GM04503 (cell line): ENCODE measurements at places on chromosomes 16 and 17.

DNA sequence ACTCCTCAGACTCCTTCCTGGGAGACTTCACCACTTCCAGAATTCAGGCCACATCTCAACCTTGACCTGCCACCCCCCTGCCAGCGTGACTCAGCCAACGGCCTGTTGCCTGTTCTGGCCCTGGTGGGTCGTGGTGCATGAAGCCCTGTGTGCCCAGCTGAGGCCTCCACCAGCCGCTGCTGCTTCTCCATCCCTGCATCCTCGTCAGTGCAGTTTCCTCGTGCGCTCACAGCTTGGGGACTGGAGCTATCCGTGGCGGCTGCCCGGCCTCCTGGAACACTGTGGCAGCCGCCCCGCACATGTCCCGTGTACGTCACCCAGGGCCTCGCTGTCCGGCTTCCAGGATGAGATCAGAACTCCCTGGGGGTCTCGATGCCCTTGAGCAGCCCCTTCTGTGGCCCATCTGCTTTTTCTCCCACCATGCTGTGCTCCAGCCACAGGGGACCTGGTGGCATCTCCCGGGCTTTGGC, 8.0 kb upstream of the TEDC2 start:
- DNase-seq: no peak

- DNase-seq: no peak
Measured at GRCh38 chr17:43330876-43331639, 67.7 kb upstream of the ARL4D start.

DNA sequence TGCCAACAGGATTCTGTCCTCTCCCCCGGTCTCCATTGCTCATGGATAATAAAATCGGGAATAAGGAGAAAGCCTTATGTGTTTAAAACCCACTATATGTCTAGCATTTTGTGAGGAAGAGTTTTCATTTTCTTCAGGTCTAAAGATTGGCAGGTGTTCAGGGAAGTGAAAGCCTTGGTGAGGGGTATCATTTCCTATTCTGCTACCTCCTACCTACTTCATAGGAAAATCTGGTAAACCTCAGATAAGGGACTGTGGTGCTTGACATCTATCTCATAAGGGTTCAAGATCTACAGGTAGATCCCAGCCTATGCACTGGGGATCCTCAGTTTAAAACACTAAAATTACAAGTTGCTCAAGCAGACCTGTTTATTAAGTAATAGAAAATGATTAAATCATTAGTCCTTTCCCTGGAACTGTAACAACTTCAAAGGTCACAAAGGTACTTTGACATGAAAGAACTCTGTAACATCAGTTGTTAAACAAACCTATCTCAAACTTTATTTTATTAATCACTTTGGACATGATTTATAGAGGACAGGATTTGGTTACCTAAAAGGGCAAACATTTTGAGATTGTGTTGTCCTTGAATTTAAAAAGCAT, 6.5 kb downstream of the MOSMO start:
- no peak for DNase-seq

DNA sequence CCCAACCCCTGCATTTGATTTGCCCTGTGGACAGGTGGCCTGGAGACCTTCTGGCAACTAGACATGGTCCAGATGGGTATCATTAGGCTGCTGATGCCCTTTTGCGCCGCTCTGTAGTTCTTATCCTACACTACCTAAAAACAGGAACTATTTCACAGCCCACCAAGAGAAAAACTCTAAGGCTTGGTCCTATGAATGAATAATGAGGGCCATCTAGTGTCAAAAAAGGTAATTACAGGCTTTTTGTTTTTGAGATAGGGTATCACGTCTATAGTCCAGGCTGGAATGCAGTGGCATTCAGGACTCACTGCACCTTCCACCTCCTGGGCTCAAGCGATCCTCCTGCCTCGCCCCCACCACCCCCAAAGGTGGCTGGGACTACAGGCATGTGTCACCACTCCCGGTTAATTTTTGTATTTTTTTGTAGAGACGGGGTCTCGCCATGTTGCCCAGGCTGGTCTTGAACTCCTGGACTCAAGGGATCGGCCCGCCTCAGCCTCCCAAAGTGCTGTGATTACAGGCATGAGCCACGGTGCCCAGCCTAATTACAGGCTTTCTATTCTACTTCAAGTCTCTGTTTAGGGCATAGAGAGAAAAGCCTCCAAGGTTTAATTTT, 20.9 kb downstream of the COIL start:
- no peak for DNase-seq

GRCh38 chr16:72300892-72301291, 128.9 kb upstream of the PMFBP1 start:
- no peak for DNase-seq

GRCh38 chr16:22677024-22677830, 136.7 kb upstream of the HS3ST2 start:
- no peak for DNase-seq

GRCh38 chr17:13827118-13827517, 225.4 kb upstream of the HS3ST3A1 start:
- DNase-seq: no peak

GRCh38 chr16:2716948-2717347, 3.1 kb downstream of the PRSS27 start:
- DNase-seq: no peak

- no peak for DNase-seq
Measured at GRCh38 chr16:71645450-71645849, 19.5 kb downstream of the MARVELD3 start.

- DNase-seq: no peak
Measured at GRCh38 chr16:23914946-23915530, 79.3 kb downstream of the PRKCB start.

- no peak for DNase-seq
Measured at GRCh38 chr17:17666111-17666714, 15.0 kb upstream of the RAI1 start.

DNA sequence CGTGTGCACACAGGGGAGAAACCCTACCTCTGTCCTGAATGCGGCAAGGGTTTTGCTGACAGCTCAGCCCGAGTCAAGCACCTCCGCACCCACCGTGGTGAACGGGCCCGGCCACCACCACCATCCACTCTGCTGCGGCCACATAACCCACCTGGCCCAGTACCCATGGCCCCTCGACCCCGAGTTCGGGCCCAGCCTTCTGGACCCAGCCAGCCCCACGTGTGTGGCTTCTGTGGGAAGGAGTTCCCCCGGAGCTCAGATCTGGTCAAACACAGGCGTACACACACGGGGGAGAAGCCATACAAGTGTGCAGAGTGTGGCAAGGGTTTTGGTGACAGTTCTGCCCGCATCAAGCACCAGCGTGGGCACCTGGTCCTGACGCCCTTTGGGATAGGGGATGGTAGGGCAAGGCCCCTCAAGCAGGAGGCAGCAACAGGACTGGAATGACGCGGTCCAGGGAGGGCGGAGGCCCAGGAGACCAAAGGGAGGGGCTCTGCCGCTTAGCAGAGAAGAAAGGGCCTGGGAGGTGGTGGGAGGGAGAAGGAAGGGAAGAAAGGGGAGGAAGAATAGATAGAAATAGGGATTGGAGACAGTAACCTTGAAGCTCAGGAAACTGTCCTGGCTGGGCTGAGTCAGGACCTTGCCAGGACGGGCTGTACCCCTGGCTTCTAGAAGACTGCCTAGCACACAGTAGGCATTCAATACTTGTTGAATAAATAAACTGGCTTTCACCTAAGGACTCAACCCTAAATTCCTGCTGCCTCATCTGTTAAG, 3.6 kb downstream of the ZNF48 start:
- DNase-seq: no peak

DNA sequence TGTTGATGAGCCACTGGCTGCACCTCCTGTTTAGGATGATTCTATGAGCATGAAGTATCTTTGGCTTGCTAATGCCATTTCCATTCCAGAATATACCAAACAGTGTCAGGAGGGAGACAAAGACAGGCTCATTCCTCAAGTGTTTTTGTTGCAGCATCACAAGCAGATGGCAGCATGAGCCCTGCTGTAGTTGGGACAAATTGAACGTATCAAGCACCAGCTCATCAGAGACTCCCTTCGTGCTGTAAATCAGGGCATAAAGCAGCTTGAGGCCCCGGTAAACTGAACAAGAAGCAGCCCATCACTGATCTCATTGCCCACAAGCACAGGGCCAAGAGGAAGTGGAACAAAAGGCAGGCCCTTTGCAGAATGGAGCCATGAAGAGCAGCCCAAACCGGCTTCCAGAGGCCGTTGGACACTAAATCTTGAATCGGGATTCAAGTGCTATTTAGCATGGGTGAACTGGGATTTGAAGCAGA, 45.9 kb upstream of the HS3ST3A1 start:
- DNase-seq: peak; percentile 45

GRCh38 chr16:2004795-2005517, 4.7 kb downstream of the ZNF598 start:
- no peak for DNase-seq

DNA sequence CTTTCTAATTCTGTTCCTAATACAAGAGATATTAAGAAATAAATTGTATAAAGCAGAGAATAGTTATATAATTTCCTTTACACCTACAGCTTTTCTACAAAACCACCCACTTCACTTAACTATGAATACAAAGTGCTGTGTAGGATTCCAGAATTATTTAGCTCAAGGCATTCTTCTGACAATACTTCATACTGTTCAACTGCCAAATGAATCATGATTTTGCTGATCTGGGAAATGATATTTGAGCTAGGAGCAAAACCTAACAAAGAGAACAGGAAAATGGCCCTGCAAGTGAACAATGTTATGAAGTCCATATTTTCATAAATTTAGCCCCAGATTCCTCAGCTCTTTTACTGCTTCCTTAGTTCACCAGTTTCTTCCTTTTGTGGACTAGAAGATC, 12.9 kb downstream of the BBS2 start:
- no peak for DNase-seq

- no peak for DNase-seq
Measured at GRCh38 chr17:38324141-38324697, 19.5 kb downstream of the GPR179 start.

DNA sequence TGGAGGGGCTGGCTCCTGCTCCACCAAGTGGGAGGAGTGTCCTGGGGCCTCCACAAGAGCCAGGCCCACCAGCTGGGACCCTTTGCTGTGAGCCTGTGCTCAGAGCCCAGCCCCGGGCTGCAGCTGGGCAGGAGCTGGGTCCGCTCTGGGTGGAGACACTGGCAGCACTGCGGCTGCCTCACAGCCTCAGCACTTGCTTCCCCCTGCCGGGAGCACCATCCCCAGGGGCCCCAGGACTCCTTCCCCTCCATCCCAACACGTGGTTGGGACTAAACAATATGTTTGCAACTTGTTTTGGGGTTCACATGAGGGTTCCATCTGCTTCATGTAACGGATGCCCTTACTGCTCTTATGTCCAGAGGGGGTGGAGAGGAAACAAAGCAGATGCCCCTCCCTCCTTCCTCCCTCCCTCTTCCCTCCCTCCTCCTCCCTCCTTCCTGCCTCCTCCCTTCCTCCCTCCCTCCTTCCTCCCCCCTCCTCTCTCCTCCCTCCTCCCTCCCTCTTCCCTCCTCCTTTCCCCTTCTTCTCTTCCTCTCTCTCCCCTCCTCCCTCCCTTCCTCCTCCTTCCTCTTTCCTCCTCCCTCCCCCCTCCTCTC, 16.3 kb upstream of the CBFA2T3 start:
- DNase-seq: no peak

GRCh38 chr17:31469959-31470358, 78.5 kb downstream of the RAB11FIP4 start:
- DNase-seq: no peak

DNA sequence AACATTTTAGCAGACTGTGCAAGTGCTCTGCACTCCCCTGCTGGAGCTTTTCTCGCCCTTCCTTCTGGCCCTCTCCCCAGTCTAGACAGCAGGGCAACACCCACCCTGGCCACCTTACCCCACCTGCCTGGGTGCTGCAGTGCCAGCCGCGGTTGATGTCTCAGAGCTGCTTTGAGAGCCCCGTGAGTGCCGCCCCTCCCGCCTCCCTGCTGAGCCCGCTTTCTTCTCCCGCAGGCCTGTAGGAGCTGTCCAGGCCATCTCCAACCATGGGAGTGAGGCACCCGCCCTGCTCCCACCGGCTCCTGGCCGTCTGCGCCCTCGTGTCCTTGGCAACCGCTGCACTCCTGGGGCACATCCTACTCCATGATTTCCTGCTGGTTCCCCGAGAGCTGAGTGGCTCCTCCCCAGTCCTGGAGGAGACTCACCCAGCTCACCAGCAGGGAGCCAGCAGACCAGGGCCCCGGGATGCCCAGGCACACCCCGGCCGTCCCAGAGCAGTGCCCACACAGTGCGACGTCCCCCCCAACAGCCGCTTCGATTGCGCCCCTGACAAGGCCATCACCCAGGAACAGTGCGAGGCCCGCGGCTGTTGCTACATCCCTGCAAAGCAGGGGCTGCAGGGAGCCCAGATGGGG, 3.1 kb downstream of the GAA start:
- no peak for DNase-seq

GRCh38 chr16:66898207-66898606, 17.9 kb downstream of the PDP2 start:
- DNase-seq: peak; percentile 41
